Brain microvascular endothelial cell (primary cell): ENCODE measurements at places on chromosomes 13 and 19.

DNA sequence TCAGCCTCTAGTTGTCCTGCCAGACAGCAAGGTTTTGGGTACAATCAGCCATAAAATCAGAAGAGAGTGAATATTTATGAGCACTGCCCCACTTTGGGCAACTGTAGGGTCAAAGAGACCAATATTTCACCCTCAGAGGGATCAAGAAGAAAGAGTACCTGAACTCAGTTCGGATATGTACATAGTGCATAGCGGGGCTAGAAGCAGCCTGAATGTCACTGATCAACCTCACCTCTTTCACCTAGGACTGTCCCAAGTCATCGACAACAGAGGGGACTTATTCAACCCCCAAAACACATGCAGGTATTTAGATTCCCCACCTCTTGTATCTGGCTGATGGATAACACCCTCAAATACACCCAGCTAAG, 446.9 kb downstream of the COG6 start:
- DNase-seq: no peak

GRCh38 chr13:110524541-110525257, 36.8 kb downstream of the RAB20 start:
- DNase-seq: no peak

DNA sequence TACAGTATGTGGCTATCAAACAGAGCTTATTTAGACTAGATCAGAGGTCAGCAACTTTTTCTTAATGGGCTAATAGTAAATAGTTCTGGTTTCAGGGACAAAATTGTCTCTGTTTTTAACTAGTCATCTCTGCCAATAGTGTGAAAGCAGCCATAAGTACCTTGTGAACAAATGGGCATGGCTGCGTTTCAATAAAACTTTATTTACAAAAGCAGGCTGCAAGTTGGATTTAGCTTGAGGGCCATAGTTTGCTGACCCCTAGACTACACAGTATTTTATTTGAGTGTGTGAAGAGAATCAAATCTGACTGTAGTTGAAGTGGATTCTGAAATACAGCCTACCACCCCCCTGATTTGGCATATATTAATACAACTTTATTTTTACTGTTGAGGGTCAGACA, 75.6 kb downstream of the SCEL start:
- no peak for DNase-seq

- no peak for DNase-seq
Measured at GRCh38 chr13:107124129-107124718, 556.3 kb upstream of the ARGLU1 start.

DNA sequence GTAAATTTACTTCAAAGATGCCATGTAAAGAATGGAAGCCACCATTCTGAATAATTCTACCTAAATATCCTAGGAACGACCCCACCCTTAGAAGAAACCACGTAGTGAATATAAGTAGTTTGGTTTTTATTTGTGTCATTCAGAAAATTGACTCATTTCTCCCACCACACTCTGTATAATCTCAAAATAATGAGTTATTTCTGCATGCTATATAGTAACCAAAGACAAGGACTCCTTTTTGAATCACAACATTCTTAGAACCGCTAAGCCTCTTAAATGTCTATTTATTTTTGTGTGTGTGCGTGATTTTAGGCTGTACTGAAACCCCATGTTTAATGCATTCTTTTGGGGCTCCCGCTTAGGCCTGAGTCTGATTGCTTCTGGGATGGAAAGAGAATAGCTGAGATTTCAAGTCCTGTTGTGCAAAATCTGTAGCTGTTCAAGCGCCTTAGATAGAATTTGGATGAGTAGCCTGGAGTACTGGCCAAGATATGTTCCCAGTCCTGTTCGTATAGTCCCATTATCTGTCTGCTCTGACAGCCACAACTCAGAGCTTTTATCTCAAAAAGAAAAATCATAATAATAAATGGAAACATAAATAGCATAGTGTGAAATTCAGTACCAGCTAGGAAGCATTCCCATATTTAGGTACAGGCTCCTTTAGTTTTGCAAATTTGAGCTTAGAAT, 532.4 kb upstream of the NBEA start:
- no peak for DNase-seq

- peak; percentile 59 for DNase-seq
Measured at GRCh38 chr13:24233351-24233901, 72.9 kb downstream of the SPATA13 start.

GRCh38 chr13:74166261-74167004, 32.2 kb upstream of the KLF12 start:
- DNase-seq: no peak

DNA sequence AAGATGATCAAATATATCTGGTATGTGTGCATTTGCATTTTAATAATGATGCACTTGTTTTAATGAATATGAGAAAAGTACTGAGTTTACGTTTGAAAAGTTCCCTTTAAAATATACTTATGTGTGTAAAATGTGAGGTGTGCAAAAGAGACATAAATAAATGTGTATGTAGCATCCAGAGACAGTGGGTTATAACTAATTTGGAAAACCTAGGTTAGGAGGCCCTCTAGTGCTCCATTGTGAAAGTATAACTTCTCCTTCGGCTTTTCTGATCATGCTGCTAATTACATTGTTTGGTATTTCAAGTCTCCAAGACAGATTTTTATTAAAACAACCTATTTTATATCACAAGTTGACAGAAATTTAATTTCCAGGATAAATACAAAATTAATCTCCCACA, 30.1 kb downstream of the SCEL start:
- DNase-seq: peak; percentile 25

GRCh38 chr13:36819739-36820090, 693 bp downstream of the RFXAP start:
- DNase-seq: peak; percentile 10

- DNase-seq: no peak
Measured at GRCh38 chr19:1069009-1069779, 2.2 kb downstream of the ARHGAP45 start.

DNA sequence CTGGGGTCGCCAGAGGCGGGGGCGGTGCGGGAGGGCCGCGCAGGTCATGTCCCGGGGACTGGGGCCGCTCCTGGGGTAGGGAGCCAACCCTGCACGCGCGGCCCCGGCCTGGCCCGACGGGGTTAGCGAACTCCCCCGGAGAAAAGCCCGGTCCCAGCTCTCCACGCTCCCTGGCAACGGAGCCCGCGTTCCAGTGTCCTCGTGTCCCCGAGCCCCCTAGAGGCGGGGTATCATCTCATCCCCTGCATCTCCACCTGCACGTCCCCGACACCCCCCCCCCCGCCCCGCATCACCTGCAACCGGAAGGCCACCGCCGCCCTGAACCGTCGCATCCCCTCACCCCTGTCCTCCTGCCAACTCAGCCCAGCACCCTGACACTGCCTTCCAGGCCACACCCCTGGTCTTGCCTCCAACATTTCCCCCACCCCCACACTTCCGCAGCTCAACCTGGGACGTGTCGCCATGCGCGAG, 2.7 kb downstream of the WDR88 start:
- no peak for DNase-seq

DNA sequence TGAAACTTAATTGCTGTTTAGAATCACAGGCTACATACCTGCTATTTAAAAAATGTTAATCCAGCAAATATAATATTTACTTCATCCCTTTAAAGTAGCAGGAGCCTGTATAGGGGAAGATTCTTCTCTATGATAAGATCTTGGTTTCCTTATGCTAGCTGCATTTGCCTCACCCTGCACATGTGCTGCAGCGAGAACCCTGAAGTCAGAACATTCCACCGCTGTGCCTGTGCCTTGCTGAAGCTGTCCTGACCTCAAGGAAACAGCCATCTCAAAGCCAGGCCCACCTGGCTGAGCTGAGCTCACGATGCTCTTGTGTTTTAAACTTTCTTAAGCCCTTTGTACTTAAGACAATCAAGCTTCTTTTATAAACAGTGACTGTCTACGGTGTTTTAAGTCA, 355.0 kb upstream of the PCDH20 start:
- DNase-seq: no peak

- no peak for DNase-seq
Measured at GRCh38 chr19:10653482-10653731, 739 bp upstream of the ILF3 start.

DNA sequence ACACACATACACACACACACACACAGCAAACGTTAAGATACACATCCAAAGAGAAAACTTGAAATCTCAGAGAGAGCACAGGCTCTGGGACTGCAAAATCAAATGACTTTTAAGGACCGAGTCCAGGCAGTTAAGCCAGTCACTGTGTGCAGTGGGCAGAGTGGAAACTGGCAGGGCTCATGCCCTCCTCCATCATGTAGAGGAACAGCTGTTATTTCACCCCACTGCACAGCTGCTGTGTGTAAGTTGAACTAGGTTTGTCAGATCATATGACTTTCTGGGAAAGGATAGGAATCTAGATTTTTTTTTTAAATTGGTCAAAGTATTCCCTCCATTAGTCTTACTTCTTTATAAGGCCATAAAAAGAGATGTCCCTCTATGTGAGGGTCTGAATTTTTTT, 1002.1 kb downstream of the UQCRFS1 start:
- no peak for DNase-seq

- DNase-seq: peak; percentile 64
Measured at GRCh38 chr13:37640499-37640898, 41.9 kb upstream of the POSTN start.

GRCh38 chr19:296476-297225, 5.4 kb upstream of the PLPP2 start:
- DNase-seq: no peak

DNA sequence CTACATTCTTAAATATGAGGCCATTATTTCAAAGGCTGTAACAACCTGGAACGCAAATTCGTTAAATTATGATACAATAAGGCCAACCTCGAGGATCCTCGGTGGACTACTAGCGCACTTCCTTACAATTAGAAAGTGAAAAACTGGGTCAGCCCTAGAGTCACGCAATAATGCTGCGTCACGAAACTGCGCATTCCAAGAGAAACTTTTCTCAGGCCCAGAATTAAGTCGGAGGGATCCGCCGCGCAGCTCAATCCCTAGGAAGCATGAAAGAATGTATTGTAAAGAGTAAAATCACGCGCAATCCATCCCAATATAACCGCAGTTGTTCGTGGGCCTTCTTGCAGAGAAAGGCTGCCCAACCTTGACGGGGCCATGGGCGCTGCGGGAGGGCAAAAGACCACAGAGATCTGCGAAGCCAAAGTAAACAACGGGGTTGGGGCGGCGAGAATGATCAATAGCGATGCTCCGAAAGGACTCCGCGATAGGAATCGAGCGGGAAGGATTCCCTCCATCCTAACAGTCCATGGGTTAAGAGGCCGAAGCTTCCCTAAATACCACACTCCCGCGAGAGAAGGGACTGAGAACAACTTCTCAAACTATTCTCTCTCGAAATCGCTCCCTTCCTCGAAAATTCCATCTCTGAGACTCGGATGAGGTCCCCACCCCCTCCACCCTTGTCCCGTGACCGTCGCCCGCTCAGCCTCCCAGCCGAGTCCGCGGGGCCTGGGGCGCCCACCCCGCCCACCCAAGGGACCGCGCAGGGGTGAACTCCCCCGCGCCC, 564 bp downstream of the SPART start:
- peak; percentile 86 for DNase-seq

DNA sequence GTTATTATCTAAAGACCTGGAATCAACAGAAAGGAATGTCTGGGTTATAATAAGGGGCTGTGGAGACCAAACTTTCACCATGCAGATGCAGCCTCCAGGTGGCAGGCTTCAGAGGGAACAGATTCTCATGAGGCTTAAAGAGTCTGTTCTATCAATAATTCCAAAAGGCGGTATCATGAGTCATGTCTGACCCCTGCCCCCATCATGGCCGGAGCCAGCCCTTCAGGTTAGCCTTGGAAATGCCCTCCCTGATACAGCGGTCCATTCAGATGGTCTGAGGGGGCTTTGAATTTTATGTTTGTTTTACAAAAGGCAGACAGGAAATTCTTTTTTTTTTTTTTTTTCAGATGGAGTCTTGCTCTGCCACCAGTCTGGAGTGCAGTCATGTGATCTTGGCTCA, 21.7 kb upstream of the LAMP1 start:
- DNase-seq: peak; percentile 68
